SJSA1 (cell line): ENCODE measurements at places on chromosomes 7 and 10. TPM values are rescaled to one million over a fixed set of nuclear protein-coding genes. Genes with fewer than 3 reads are reported as not detected.

DNA sequence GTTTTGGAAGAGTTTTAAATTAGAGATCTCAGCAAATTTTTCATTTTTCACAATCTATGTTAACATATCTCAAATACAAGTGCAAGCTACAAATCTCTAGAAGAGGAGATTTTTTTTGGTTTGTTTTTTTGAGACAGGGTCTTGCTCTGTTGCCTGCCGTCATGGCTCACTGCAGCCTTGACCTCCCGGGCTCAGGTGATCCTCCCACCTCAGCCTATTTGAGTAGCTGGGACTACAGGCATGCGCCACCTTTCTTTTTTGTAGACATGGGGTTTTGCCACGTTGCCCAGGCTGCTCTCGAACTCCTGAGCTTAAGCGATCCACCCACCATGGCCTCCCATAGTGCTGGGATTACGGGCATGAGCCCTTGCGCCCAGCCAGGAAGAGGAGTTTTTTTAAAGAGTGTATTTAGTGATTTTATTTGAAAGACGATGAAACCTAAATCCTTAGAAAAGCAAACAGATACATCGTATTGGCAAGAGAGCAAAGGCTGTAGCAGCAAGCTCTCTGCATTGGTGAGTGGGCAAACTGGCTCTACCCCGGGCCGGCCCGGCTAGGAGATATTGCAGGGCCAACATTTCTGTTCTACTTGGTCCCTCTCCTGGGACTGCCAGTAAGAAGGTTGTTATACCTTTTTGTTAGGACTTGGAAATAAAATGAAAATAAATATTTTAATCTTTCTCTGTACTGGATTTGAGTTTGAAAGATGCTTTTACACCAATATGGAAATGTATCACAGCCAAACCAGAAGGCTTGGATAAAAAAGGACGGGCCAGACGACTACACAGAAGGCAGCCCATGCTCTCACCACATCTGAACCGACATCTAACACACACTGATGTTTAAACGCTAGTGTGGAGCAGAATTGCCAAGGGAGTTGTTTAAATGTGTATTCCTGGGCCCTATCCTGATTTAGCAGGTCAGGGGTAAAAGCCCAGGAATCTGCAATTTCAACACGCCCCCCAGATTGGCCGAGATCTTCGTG is 49.6 kb upstream of the RHEB start:
- no peak for DNase-seq

- DNase-seq, result no peak
Observed at GRCh38 chr10:44573821-44574220, 188.9 kb upstream of the CXCL12 start.

DNA sequence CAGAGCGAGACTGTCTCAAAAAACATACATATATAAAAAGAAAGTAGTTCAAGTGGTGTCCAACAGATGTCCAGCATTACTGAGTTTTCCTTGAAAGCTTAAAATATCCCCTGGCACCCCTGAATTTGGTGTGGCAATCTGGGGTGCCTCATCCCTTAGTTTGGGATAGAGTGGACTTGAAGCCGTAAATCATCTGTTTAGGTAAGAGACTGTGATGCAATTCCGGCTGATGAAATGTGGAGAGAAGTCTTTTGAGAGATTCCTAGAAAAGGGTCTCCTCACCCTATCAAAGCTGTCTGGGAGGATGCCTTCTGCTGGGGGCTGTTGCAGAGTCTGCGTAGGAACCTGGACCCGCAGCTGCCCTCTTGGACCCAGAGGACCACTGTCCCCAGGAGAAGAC is 408.0 kb downstream of the RPS24 start:
- DNase-seq, result no peak

GRCh38 chr10:3584926-3585784 is 199.9 kb downstream of the KLF6 start:
- no peak for DNase-seq

DNA sequence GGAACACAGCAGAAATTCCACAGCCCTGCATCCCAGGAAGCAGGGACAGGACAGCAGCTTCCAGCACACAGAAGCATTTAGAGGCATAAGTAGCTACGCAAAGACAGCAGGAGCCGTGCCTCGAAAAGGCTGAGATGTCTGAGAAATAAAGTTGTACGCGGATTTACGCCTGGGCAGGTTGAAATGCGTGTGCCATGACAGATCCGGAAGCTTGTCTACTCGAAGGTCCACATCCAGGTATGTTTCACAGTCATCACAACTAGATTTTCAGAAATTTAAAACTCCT is 26.1 kb downstream of the DIP2C start:
- no peak for DNase-seq

- DNase-seq, result no peak
Observed at GRCh38 chr7:91243591-91244301, 20.5 kb upstream of the FZD1 start.

DNA sequence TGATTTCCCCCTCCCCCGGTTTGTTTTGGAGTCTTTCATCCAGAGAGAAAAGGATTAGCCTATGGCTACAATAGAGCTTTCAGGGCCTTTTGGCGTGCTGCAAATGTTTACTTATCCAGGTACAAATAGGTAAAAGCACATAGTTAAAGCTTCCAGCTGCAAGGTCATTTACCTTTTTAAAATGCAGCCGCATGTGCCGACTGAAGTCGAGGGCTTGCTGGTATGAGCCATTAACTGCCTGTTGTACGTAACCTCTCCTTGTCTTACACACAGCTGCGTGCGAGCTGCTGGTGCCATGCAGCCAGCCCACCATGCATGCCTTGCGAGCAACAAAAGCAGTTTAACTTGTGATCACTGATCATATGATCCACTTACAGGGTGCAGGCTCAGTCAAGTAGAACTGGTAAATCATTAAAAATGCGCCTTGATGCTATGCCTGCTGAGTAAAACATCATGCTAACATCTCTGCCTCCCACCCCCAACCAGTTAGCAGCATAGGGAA is 866.4 kb downstream of the LRMDA start:
- DNase-seq, result no peak

GRCh38 chr10:50392966-50393718 is 141.8 kb upstream of the ASAH2 start:
- DNase-seq, result no peak

GRCh38 chr7:128190051-128190647 is 50.9 kb upstream of the LEP start:
- no peak for DNase-seq

DNA sequence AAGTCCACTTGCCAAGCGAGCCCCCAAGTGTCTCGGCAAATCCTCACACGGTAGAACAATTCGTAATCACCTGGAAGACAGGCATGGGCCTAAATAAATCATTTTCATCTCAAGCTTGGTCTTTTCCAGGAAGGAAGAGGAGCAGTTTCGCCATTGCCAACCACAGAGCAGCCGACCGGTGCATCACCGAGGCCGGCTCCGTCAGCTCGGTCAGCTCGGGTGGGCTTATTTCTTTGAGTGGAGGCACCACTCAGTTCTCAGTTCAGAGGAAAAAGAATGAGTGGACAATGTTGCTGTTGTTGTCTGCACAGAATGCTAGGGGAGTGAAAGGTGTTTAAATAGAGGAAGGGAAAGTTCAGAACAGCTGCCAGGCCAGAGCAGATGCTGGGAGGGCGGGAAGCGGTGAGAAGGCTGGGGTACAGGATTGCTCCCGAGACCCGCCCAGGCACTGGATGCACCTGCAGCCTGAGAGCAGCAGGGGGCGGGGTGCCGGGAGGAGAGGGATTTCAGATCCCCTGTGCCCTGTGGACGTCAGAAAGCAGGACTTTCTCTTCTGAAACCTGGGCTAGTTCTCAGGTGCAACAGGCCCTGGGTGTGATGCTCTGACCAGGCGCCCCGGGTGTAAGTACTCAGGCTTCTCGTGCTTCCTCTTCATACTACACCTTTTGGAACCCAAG is 17.7 kb upstream of the IGFBP3 start:
- DNase-seq, result no peak

- no peak for DNase-seq
Observed at GRCh38 chr10:22801785-22802184, 87.4 kb upstream of the PIP4K2A start.

GRCh38 chr10:86707505-86707904 is 39.2 kb downstream of the LDB3 start:
- DNase-seq, result no peak

- no peak for DNase-seq
Observed at GRCh38 chr10:124509880-124510632, 48.4 kb downstream of the LHPP start.

DNA sequence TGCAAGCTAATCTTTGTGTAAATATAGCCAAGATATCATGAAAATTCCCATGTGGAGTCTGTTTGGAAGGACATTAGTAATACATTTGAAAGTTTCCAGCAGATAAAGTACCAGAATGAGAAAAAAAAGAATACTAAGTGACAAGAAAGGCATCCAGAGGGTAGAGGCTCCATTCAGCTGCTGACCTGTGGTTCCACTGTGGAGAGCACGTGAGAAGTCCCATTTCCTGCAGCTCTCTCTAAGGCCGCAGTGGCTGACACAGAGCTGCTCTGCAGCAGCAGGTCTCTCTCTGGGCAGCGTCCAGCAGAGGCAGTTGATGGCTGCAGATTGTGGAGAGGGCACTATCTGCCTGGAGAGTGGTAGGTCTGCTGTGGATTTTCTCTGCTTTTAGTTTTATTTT is 100.1 kb upstream of the TMEM72 start:
- DNase-seq, result no peak

GRCh38 chr7:138917771-138918170 is 63.4 kb downstream of the KIAA1549 start:
- DNase-seq, result no peak

DNA sequence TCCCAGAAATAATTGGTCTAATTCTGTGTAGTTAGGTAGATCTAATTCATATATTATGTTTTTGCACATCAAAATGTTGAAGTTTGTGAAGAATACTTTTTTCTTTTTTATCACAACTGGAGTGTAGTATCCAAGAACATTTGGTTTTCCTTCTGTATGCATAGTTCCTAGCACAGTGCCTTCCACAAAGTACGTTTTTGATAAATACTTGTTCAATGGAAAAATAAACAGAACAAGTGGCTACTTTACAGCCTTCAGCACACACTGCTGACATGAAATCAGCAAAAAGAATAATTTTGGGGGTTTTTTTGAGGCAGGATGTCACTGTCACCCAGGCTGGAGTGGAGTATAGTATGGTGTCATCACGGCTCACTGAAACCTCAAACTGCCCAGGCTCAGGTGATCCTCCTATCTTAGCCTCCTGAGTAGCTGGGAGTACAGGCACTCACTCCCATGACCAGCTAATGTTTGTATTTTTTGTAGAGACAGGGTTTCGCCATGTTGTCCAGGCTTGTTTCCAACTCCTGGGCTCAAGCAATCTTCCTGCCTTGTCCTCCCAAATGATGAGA is 27.9 kb downstream of the TARP start:
- no peak for DNase-seq

DNA sequence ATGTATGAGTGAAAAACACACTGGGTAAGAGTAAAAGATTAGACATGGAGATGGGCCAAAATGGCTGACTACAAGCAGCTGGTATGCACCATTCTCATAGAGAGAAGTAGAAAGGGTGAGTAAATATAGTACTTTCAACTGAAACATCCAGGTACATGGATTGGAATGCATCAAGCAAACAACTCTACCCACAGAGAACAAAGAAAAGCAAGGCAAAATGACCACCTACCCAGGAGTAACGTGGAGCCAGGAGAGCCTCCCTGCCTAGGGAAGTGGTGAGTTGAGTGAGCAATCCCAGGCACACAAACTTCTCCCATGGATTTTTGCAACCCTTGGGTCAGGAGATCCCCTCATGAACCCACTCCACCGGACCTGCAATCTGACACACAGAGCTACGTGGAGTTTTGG is 212.8 kb downstream of the PTN start:
- DNase-seq, result peak; percentile 84

DNA sequence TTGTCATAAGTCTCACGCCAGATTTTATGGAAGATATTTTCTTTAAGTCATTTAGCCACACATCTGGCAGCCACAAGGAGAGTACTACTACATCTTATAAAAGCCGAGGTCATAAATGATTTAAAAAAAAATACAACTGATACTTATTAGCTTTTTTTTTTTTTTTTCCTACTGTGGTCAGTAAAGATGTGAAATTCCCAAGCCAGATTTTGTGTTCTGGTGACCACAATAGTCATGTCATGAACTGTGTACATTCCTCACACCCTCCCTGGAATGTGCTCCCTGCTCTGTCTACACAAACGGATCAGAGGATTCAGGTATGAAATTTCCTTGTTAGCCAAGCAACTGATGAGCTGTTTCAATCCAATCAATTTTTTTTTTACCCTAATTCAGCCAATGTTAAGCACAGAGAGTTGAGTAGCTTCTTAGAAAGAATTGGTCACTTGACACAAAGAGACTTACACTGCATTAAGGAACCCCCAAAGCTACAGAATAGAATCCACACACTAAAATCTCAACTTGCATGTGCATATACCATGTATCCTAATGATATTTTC is 54.7 kb downstream of the CHRM2 start:
- DNase-seq, result peak; percentile 49

DNA sequence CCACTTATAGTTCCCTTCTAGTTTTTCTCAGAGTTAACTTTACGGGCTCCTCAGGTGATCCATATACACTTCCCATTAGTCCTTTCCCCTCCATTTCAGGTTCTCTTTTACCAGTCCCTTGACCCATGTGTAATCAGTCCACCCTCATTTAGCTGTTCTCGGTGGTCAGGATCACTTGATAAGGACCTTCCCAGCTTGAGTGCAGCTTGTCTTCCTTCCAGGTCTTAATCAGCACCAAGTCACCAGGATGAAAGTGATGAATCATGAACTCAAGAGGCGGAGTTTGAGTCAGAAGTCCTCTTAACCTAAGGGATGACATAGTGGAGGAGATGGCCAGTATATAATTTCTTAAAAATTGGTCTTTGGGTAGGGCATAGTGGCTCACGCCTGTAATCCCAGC is 63.1 kb upstream of the CNTNAP2 start:
- no peak for DNase-seq

GRCh38 chr7:21142081-21142480 is 285.8 kb upstream of the SP4 start:
- no peak for DNase-seq

GRCh38 chr10:114753126-114753525 is 68.5 kb upstream of the FHIP2A start:
- DNase-seq, result peak; percentile 46

The UNCX gene
- not detected in 2 replicates for total RNA-seq

The GPR146 gene
- 0.08 and 0.72 TPM in 2 replicates for total RNA-seq

The MSANTD7 gene
- 18.2 and 25.7 TPM in 2 replicates for total RNA-seq

The MUC3A gene
- not detected in 2 replicates for total RNA-seq

The AGR2 gene
- not detected in 2 replicates for total RNA-seq

The SPOCK2 gene
- total RNA-seq, result not detected in 2 replicates

The SDK1 gene
- 8.7 and 33.8 TPM in 2 replicates for total RNA-seq

The GPR26 gene
- not detected in 2 replicates for total RNA-seq
